ENCODE measurements at places on chromosomes 5 and 9.

- DNase-seq: no peak
These were observed 1.6 kb downstream of the ANXA2R start for GRCh38 chr5:43038496-43038989.

DNA sequence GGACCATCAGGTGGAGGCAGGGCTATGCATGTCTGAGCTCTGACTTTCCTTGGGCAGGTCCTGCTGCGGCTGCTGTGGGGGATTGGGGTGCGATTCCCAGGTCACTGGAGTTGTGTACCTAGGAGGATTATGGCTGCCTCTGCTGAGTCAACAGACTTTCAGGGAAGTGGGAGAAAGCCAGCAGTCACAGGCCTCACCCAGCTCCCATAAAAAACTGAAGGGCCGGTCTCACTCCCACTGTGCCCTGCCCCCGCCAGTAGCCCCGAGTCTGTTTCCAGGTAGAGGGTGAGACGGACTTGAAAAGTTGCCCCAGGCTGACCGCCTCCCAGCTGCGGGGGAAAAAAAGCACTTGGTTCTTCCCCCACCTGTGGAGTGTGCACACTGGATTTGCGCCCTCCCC is 76.7 kb downstream of the FAM170A start:
- DNase-seq: no peak

DNA sequence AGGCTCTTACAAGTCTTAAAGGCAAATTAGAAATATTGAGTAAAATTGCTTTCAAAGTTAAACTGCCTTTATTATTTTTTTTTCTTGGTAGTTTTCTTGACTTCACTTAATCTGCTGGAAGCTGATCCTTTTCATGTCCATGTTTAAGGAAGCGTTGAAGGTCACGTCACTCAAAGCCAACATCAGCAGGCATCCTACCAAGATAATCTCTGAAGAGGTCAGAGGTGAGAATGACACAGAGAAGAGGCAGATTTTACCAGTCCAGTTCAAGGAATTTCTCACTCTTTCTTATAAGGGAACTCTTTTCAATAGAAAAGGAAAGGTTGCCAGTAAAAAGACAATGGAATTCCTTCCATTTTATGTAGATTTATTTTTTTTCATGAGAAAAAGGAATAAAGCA is 259.8 kb downstream of the ANXA1 start:
- no peak for DNase-seq

DNA sequence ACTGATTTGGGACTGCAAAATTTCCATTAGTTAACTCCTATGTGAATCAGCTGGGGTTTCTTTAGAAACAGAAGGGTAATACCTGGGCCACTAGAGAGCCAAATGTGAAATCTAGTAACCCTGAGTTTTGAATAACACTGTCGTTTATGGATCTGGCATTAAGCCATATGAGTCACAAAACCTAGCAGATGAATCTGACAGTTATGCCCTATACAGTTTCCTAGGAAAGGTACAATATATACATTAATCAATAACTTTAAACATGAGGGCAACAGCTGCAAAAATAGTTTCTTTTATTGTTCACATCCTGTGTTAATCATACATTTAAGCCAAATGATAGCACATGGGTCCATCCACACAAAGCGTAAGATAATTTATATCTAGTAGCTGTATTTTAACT is 56.9 kb downstream of the PAM start:
- DNase-seq: peak; percentile 75

- no peak for DNase-seq
These were observed 36.9 kb upstream of the PLEKHG4B start for GRCh38 chr5:54876-55569.

- no peak for DNase-seq
These were observed 107.5 kb downstream of the FRMD3 start for GRCh38 chr9:83430681-83431080.

- DNase-seq: no peak
These were observed 217.9 kb downstream of the SPOCK1 start for GRCh38 chr5:137281201-137281600.

GRCh38 chr9:106859957-106860720 is 2.8 kb upstream of the ZNF462 start:
- peak; percentile 25 for DNase-seq

- DNase-seq: no peak
These were observed 89.5 kb upstream of the SNCAIP start for GRCh38 chr5:122222580-122222979.

- DNase-seq: no peak
These were observed 128.3 kb downstream of the TLE1 start for GRCh38 chr9:81560851-81561732.

DNA sequence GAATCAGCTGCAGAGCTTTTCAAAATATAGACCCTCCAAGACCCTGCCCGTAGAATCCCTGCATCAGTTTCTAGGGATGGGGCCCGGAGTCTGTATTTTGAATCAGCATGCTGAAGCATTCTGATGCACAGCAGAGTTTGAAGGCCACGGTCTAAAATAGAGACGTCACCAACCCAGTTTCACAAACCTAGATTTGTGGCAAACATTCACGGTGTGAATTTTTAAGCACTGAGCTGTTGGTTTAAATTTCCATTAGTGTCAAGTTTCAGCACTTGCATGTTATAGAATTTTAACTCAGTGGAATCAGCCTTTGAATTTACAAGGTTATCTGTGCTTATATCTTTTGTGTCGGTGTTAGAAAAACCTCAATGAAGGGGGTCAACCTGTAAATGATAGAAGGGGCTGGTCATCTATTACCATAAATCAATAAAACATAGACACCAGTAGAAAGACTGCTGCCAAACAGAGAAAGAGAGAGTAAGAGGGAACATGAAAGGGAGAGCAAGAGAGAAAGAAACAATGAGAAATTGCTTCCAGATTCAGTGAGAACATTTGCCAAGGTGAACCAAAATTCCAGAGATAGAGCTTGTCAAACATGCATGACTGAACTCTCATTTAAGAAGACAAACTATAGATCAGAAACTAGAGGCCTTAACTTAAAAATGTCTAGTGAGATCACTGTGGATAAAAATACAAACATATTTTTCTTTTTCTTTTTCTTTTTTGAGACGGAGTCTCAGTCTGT is 414.9 kb downstream of the ZSWIM6 start:
- DNase-seq: no peak

DNA sequence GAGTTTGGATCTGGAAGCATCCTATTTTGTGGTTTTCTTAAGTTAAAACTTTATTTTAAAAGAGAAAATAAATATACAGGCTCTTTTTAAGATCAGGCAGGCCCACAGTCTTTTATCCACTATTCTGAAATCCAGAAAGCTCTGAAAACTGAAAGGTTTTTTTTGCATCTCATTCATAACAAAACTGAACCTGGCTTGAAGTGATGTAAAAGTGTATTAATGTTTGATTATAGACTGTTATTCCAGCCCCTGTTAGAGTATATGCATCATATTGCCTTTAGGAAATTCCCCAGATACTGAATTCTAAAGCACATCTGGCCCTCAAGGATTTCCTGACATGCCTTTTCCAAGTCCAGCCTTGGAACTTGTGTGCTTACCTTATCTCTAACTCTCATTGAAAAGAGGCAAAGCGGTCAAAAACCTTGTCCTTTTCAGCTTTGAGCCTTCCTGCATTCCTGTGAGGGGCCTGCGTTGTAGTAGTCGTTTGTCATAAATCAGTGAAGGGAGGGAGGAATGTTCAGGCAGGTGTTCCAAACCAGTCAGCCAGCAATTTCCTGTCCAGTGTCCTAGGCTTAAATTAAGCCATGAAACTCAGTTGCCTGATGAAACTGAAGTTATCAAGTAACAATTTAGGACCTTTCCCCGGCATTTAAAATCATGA is 110.4 kb downstream of the TLE4 start:
- DNase-seq: peak; percentile 24

- no peak for DNase-seq
These were observed 106.4 kb upstream of the GPR151 start for GRCh38 chr5:146622391-146622790.

GRCh38 chr5:113087976-113088514 is 111.4 kb downstream of the DCP2 start:
- no peak for DNase-seq

GRCh38 chr5:158051036-158051435 is 192.1 kb upstream of the CLINT1 start:
- no peak for DNase-seq
